Stimulated activated CD8-positive, alpha-beta memory T cell treated with anti-CD3 and anti-CD28 coated beads, Interleukin-7, amount 100 ng/mL, for 24 hours (primary cell): ENCODE measurements at places on chromosomes 2 and 18.

GRCh38 chr2:70995426-70995729 is 705 bp upstream of the TEX261 start:
- DNase-seq, result no peak

GRCh38 chr18:58229162-58229561 is 185.1 kb downstream of the NEDD4L start:
- no peak for DNase-seq

DNA sequence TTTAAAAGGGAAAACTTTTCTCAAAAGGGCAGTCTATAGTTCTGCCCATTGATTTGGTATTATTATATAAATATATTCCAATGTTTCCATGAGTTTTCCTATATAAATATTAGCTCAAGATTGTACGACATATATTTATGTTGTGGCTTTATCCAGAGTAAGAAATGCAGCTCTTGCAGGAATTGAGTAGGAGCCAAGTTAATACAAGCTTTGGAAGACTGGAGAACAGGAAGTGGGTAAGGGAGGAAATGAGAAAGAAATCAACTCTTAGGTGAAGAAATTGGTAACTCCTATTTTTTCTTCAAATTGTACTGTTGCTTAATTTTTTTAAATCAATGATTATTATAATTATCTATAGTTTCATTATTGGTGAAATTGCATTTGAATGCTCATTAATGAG is 105.4 kb upstream of the FAM117B start:
- no peak for DNase-seq

- no peak for DNase-seq
Measured at GRCh38 chr18:55396267-55396905, 191.6 kb downstream of the TCF4 start.

GRCh38 chr2:43450617-43451016 is 145.2 kb downstream of the THADA start:
- no peak for DNase-seq

- DNase-seq, result no peak
Measured at GRCh38 chr2:202317080-202317857, 51.7 kb downstream of the NOP58 start.

DNA sequence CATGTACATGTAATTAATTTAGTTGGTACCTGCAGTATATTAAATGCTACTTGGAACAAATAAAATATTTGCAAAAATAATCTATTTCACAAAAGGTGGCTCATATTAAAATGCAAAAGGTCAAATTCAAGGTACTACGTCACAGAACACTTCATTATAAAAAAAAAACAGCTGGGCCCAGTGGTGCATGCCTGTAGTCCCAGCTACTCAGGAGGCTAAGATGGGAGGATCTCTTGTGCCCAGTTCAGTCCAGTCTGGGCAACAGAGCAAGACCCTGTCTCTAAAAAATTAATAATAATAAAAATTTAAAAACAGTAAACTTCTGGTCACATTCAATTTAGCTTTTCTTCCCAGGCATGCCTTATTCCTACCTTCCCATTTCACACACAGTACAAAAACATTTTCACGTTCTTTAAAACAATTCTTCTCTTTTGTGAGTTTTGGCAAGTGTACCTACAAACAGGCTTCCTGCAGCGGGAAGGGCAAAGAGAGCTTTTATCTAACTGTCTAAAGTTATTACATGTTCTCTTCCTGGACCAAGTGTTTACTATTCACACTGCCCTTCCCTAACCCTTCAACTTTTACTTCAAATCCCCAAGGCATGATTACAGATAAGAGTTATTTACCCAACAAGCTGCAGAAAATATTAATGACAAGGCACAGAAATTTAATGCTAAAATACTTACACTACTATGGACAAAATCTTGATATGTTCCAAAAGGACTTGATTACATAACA is 10.7 kb downstream of the BAZ2B start:
- no peak for DNase-seq

DNA sequence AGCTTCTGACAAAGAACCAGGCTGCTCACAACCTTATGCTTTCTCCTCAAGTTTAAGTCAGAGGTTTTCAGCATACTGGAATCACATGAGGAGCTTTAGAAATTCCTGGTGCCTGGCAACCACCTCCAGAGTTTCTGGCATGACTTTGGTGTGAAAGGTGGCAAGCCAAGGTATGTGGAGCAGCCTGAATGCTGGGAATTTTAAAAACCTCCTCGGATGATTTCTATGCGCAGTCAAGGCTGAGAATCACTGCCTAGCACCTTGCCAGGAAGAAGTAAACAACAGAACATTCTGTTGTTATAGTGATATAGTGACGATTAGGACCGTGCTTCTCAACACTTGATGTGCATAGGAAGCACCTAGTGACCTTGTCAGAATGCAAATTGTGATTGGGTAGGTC is 11.7 kb downstream of the CCBE1 start:
- no peak for DNase-seq

GRCh38 chr2:85750587-85751575 is 2.9 kb upstream of the ATOH8 start:
- DNase-seq, result peak; percentile 32

GRCh38 chr2:235218486-235218907 is 266.7 kb downstream of the SH3BP4 start:
- DNase-seq, result no peak

DNA sequence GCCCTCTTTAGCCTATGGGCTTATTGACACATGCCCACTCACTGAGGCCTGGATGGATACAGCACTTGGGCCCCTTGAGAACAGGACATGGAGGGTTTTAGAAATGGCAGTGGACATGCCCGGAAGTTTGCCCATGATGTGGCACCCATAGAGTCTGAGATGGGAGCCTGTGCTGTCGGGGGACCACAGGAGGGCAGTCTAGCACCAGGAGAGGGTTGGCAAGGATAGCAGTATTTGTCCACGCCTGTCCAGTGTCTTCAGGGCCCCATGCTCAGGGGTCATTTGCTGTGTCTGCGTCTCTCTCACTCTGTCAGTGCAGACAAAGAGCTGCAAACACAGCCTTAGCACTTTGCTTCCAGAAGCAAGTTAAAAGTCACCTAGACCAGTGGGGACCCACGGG is 48.7 kb downstream of the IL1RL2 start:
- no peak for DNase-seq
